MV-4-11 (cell line): ENCODE measurements at places on chromosomes 3 and 15.

- DNase-seq: no peak
Observed at GRCh38 chr3:118963711-118964110, 70.9 kb downstream of the IGSF11 start.

- DNase-seq: peak; percentile 92
Observed at GRCh38 chr15:71916834-71917233, 106.5 kb downstream of the NR2E3 start.

- DNase-seq: peak; percentile 76
Observed at GRCh38 chr15:31488437-31489204, 162.0 kb downstream of the KLF13 start.

GRCh38 chr3:18890449-18890848, 257.9 kb upstream of the KCNH8 start:
- no peak for DNase-seq

DNA sequence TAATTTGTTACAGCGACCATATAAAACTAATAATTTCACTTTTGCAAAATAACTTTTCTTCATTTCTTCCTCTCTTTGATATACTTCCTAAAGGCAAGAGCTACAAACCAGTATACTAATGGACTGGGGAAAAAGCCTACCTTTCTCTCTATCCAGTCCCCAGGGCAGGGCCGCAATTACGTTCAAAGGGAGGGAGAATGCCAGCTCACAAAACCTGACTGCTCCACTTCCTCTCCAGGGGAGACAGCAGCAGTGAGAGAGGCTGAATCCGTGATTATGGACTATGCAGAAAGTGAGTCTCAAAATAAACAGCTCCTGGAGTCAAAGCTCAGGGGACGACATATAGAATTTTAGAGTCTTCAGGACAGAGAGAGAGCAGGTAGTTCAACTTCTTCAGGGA, 126.9 kb upstream of the HES1 start:
- DNase-seq: no peak

GRCh38 chr15:89332446-89332845, 2.2 kb downstream of the POLG start:
- no peak for DNase-seq

- DNase-seq: peak; percentile 97
Observed at GRCh38 chr3:194570235-194570634, 63.0 kb downstream of the TMEM44 start.

DNA sequence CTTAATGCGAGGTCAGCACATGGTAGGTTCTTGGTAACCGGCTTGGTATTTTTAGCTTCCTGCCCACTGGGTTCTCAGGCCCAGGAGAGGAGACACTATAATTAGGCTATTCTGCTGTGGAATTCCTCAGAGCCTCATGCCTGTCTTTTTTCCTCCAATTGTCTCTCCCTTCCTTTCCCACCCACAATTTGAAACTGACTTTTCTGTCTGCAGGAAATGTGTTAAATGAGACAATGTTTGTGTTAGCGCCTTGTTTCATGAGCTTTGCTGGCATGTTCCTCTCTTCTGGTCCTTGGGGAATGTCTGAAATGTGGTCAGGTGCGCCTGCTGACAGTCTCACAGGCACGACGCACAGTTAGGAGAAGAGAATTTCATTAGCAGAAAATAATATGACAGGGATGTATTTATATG, 223.6 kb upstream of the CTNNB1 start:
- no peak for DNase-seq

GRCh38 chr3:194808640-194809097, 123.0 kb downstream of the FAM43A start:
- no peak for DNase-seq

GRCh38 chr15:84001655-84002054, 233.9 kb upstream of the GOLGA6L4 start:
- no peak for DNase-seq
